Stimulated activated CD8-positive, alpha-beta memory T cell treated with anti-CD3 and anti-CD28 coated beads, Interleukin-15, amount 100 ng/mL, for 24 hours (primary cell): ENCODE measurements at places on chromosomes 6 and 20.

GRCh38 chr6:74942130-74942529, 263.7 kb downstream of the COL12A1 start:
- DNase-seq = no peak

- DNase-seq = no peak
Observed at GRCh38 chr6:96302991-96303390, 218.6 kb upstream of the UFL1 start.

- DNase-seq = no peak
Observed at GRCh38 chr6:155193526-155193925, 70.3 kb upstream of the CLDN20 start.

DNA sequence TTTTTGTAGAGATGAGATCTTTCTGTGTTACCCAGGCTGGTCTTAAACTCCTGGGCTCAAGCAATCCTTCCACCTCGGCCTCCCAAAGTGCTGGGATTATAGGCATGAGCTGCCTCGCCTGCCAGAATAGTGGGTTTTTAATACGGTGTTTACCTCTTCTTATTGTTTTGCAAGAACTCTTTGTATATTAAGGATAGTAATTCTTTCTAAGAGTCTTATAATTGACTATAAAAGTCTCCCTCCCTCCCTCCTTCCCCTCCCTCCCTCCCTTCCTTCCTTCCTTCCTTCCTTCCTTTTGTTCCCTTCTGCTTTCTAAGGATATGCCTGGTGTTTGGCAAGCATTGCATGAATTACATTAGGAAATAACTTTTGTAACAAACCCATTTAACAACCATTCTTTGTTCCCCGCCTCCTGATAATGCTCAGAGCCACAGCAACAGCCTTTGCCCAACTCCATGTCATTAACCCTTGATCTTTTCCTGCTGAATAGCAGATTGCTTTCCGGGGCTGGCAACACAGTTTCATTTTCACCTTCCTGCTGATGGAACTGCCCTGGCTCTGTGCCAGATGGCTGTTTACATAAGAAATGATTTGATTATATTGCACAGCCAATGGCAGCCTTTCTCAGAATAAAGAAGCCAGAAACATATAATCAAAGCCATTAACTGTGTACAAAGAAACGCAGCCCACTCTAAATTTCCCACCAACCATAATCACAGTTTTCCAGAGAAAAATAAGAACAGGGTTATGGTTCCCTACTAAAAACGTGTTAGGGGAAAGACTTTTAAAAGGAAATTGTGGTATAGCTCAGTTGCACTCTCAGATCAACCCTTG, 143.7 kb upstream of the PTPN1 start:
- DNase-seq = no peak

DNA sequence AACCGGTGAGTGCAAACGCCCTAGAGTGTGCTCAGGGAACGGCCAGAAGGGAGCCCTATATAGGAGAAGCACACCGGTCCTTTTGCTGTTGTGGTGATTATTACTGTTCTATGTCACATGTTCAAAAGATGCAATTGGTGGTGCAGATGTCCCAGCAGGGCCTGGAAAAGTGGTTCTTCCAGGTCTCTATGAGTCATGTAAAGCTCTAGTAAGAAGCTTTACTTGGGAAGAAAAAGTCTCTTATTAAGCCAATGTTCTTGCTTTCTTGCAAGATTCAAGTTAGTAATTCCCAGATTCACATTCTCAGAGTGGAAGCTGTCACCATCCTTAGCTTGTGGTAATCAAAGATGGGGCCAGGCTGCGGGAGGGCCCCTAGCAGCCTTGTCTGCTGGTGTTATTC, 23.3 kb downstream of the EDN3 start:
- DNase-seq = no peak

DNA sequence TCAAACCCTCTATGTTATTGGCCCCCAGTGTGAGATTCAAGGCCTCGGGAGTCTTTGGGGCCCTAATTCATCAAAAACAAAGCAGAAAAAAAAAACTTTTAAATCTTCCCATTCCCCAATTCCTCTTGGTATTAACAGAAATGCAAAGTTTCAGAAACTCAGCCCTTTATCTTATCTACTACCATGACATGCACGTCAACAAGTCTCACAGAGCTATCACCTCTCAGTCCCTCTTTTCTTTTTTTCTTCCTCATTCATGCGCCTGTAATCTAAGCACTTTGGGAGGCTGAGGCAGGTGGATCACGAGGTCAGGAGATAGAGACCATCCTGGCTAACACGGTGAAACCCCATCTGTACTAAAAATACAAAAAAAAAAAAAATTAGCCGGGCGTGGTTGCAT, 22.7 kb downstream of the SAMD3 start:
- DNase-seq = no peak

DNA sequence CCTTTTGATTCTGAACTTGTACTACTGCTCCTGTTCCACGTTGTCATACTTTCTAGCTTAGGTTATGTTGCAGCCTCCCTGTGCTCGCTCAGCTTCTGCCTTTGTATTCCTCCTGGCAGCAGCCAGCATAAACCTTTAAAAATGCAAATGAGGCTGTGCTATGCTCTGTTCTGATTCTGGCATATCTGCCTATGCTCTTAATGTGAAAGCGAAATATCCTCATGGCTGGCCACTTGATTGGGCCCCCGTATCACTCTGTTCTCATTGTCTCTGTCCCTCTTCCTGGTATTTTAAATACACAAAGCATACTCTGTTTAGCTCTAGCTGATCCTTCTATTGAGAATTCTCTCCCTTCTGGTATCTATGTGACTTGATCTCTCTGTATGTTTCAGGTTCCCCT, 139.0 kb downstream of the JARID2 start:
- no peak for DNase-seq

DNA sequence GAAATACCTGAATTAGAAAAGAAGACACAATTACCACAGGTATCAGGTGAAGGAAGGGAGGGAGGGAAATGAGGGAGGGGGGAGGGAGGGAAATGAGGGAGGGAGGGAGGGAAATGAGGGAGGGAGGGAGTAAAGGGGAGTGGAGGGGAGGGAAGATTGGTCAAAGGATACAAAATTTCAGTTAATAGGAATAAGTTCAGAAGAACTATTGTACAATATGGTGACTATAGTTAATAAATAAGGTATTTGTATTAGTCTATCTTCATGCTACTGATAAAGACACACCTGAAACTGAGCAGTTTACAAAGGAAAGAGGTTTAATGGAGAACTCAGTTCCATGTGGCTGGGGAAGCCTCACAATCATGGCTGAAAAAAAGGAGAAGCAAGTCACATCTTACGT, 185.7 kb downstream of the EYA2 start:
- no peak for DNase-seq

DNA sequence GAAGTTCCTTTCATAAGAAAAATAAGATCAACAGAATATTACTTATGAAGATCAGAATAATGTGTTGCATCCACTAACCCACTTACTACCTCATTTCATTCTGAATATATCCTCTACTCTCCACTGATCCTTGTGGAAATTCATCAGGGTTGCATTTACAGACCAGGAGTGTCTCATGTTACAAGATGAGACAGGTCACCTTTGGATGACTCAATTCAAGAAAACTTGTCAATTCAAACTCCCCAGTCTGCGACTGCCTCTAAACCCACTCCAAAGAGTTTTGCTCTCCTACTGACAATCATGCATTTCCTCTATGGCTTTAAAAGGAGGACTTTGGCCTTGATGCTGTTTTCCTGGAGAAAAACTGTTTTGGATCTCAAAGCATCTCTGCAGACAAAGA, 68.4 kb downstream of the ID4 start:
- DNase-seq = no peak

DNA sequence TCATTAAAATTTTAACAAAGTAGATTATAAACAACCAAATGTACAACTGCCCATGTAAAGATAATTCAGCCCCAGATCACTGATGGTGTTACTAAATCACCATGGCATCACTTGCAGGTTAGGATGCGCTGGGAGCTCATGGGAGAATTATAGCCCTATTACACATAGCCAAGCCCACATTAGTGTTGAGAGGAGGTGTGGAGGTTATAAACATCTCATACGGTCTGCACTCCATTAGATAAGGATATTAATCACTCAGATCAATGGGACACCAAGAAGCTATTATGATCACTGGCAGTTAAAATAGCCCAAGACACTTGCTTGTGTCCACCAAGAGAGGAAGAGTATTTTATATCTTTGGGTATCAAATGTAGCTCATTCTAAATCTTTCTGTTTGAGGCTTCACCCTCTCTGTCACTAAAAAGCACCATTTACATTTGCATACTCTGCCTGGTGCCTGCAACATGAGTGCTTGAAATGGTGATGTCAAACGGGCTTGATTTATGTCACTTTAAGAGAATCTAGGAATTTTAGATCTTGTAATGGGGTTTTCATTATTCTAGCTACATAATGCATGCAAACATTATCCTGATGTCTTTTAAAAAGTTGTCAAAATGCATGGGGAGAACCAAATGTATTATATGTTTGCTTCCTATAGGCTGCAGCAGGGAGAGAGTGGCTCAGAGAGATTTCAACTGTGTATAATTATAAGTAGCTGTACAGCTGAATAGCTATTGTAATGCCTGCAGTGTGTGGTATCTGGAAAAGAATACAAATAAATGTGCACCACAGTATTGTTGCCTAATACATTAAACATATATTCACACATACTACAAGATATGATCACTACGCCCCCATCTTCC, 654.1 kb upstream of the MARCKS start:
- DNase-seq = no peak

GRCh38 chr6:35044761-35045421, 96.2 kb downstream of the TCP11 start:
- no peak for DNase-seq

- DNase-seq = no peak
Observed at GRCh38 chr6:64724091-64724490, 982.9 kb downstream of the EYS start.

GRCh38 chr6:31701666-31702404, 1.3 kb downstream of the ABHD16A start:
- DNase-seq = no peak

DNA sequence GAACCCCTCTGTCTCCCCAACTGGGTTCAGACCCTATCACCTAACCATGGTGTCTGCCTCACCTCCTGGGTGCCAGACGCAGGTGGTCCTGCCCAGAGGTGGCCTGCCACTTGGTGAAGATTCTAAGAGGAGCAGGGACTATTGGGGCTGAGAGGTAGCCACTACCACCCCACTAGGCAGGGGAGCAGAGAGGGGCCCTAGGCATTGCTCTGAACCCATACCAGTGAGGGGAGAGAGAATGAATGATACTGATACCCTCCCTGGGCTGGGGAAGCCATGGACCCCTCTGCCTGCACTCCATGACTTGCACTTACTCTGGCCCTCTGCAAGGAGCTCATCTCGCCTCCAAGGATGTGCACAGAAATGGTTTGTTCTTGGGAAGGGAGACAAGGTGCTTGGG, 31.7 kb upstream of the SPDEF start:
- DNase-seq = no peak

DNA sequence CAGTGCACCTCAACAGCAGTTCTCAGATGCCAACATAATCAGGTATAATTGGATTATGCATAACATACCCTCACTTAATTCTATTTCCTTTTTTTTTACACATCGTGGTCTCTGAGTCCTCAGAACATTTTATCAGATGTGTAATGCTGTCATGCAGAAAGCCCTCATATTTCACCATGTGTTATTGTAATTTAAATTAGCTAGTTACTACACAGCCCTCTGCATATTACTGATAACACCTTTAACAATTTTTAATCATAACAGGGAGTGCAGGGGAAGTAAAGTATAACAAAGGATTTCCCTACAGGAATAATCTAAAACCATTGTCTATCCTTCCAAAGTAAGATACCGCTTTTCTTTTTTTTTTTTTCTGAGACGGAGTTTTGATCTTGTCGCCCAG, 91.9 kb upstream of the CCDC28A start:
- DNase-seq = no peak

DNA sequence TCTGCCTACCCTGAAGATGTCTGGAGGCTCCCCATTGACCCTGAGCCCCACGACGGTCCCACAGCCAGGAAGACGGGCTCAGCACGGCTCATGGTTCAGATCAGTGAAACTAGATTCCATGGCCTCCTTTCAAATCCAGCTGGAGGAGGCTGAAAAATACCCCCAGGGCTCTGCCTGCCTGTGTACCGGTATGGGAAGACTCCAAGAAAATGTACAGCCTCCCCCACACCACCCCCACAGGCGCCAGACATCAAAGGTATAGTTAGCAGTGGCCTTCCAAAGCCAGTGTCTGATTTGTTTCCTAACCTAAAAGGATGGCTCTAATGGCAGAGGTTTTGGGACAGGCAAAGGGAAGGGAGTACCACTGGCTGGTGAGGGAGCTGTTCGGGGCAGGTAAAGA, 86.2 kb upstream of the SNAP25 start:
- DNase-seq = no peak

GRCh38 chr6:88565409-88565811, 398.0 kb downstream of the RNGTT start:
- no peak for DNase-seq

GRCh38 chr6:70274338-70274737, 28.5 kb downstream of the COL9A1 start:
- no peak for DNase-seq

DNA sequence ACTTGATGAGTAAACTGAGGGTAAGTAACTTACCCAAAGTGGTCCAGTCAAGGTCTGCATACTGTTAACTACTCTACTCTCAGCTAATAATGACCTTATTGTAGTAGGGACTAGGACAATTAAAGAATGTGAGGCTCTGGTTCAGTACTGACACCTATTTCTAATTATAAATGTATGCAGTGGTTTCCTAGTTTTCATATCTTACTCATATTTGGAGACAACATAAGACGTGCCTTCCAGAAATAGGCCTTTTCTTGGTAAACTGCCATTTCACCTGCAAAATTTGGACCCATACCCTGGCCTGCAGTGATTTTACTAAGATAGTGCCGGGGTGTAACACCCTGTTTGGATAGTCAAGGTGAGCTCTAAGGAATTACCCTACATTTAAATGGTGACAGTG, 24.7 kb downstream of the GJA1 start:
- no peak for DNase-seq

DNA sequence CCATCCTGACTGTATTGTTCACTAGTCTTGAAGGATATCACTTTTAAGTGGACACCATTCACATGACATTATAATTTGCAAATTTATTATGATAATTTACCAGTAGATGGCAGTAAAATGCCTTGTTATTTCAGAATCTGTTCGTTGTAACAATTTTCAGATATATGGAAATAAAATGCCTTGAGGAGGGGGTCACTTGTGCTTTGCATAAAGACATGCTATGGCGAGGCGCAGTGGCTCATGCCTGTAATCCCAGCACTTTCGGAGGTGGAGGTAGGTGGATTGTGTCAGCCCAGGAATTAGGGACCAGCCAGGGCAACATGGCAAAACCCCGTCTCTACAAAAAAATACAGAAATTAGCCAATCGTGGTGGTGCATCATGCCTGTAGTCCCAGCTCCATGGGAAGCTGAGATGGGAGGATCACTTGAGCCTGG, 9.0 kb upstream of the NCOA6 start:
- no peak for DNase-seq

GRCh38 chr6:133435065-133435728, 194.0 kb downstream of the EYA4 start:
- DNase-seq = no peak
